Frontal cortex (tissue), 4 donors: ENCODE measurements at places on chromosomes 3 and 15.

DNA sequence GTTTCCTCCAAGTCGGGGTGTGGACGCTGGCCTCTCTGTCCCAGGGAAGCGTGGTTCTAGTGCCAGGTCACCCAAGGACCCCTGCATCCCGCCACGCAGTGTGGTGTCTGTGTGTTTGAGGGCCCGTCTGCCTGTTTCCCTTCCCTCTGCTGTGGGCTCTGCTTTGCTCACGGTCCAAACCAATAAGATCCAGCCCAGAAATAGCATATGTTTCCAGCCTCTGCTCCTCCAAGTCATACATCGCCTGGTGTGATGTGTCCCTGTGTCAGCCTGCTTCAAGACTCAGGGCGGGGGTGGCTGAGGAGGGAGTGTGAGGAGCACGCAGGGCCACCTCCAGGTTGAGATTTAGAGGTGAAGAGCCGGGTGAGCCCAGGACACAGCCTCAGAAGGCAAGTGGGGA, 21.9 kb upstream of the RPL29 start:
- DNase-seq: no peak

DNA sequence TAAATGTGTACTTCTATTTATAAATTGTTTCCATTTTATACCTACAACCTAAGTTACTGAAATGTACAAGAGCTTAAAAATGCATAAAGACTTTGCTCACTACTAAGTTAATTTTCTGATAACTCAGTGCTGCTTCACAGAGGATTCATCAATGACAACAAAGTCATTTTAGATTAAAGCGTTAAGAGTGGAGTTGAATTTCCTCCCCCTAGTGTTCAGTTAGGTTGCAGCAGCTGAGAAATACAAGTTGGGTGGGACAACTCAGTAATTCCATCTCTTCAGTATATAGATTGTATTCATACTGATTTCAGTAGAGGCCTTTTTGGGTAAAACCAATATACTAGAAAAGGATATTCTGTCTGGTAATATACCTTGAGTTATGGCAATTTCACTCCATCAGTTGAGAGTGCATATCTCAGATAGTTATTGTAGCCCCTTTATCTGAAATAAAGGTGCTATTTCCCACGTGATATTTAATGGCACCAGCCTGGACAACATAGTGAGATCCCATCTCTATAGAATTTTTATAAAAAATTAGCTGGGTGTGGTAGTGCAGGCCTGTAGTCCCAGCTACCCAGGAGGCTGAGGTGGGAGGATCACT, 6.9 kb upstream of the RPL35A start:
- peak; percentile 22 for DNase-seq

- no peak for DNase-seq
Measured at GRCh38 chr3:99951701-99952100, 134.0 kb downstream of the CMSS1 start.

GRCh38 chr3:101702726-101703125, 16.2 kb upstream of the RPL24 start:
- no peak for DNase-seq

DNA sequence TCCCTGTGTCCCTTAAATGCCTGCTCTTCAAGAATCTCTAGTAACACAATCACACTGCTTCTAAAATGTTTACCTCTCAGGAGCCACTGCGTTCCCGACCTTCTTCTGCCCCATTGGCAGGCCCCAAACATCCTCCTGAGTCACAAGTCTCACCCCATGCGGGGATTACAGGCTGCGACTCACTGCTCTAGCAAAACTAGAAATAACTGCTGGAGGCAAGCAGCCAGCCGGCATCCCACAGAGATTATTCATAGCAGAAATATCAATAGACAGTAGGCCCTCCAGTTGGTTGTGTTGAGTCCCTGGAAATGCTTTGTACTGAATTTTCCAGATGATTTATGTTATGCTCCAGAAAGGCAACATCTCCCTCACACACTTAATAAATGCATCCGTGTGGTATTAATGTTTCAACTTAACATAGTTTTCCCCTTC, 64.8 kb downstream of the RFTN1 start:
- DNase-seq: no peak

DNA sequence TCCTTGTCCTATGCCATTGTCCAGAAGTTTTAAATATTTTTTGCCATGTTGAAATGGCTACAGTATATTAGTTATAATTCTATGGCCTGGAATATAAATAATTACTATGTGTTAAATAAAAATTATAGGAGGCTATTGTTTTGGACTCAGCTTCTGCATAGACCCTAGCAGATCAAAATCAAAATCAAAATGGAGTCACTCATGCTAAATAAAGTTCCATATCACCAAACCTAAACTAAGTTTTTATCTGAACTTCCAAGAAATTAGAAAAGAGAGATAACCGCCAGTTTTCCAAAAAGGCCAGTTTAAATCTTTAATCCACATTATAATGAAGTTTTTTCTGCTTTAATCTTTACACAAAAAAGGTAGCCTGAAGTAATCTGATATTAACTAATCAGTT, 227.8 kb upstream of the P2RY1 start:
- DNase-seq: no peak

DNA sequence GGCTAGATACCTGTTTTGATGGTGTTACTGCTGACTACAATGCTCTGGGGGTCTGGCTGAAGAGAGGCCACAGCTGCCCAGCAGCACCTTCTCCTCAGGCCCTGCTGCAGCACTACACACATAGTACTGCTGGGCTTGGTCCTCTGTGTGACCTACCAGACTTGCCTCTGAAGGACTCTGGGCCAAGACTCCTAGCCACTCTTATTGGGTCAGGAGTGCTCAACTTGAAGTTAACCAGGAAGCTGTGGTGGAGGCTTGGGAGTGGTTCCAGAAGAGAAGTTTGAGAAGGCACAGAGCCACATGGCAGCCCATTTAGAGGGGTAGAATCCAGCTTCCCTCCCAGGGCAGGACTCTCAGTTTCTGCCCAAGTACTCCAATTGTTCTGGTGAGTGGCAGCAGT, 16.6 kb downstream of the ELP6 start:
- no peak for DNase-seq

DNA sequence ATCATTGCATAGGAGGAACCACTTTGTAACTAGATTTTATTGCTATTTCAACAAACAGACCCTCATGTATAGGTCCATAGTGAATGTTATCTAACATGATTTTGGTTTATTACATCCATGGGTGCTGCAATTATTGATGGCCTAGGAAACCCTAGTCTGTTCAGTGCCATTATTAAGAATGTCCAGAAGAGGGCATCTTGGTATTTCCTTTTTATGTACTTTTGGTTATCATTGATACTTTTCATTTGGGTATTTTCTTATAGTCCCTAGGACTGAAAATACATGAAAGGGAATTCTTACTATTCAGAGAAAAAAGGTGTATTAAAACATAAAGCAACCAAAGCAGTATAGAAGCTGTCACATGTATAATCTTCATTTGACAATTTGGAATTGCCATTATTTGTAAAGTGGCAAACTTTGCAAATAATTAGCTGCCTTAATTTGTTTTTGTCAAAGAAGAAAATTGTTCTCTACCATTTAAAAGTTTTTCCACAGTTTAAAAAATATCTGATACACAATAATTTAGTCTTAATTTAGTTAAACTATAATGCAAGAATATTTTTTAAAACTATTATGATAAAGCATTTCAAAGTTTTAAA, 48.7 kb downstream of the CNOT10 start:
- DNase-seq: peak; percentile 7

DNA sequence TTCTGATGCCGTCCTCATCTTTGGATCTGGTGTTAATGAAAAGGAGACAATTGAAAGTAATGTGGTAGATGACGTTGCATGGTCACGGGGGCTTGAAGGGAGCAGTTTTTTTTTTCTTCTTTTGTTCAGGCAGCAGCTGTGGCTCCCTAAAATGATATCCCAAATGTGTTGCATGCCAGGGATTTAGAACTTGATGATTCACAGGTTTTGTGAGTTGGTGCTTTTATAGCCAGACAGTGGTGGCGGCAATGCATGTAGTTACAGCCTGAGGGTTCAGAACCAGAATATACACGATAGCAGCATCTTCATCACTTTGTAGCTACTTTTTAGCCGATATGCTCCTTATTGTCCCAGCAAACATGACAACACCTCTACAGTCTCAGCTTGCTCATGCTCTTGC, 133.4 kb downstream of the CHST2 start:
- no peak for DNase-seq

GRCh38 chr3:187352581-187353575, 15.3 kb upstream of the RTP4 start:
- no peak for DNase-seq

DNA sequence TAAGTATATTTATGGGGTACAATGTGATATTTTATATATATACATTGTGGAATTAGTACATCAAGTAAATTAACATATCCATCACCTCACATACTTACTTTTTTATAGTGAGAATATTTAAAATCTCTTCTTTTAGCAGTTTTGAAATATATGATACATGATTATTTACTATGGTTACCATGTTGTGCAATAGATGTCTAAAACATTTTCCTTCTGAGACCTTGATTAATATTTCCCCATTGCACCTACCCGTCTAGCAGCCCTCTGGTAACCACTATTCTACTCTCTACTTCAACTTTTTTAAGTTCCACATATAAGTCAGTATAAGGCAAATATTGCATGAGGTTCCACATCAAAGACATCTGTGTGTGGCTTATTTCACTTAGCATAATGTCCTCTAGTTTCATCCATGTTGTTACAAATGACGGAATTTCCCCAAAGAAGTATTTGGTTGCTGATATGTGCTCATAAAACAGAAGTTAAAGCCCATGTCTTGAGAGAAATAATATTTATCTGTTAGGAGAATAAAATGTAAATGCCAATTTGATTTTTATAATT, 29.6 kb upstream of the NFKBIZ start:
- no peak for DNase-seq

GRCh38 chr3:122893282-122893681, 98.4 kb downstream of the SLC49A4 start:
- no peak for DNase-seq

DNA sequence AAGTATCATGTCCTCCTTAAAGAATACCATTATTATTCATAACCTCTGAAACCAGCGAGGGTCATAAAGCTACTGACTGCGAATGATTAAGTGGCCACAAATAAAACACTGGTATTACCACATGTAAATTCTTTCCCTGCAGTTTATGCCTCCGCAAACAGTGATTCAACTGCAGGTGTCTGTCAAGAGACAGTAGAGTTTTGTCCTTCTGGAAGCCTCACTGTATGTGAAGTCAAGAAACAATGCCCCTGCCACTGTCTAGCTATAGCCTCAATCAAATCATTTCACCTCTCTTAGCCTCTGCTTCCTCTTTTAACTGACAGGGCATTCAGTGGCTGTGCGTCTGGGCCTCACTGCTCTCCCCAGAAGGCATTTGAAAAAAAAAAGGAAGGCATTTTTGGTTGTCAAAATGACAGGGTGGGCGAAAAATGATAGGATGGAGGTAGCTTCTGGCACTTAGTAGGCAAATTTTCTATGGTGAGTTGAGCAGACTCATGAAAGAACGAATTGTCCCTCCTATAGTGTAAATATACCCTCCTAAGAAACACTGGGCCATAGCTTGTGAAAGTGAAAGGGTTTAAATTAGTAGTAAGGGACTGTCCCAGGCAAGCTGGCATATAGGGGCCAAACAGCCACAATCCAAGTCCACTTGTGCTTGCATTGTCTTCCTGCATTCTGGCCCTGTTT, 66.7 kb downstream of the FILIP1L start:
- no peak for DNase-seq
